ENCODE measurements at places on chromosomes 2 and 18.

- H3K4me3 ChIP-seq = no peak overlapping the region
- no peak for DNase-seq
- H3K27me3 ChIP-seq = no peaks in the 10 kb centered on the region
- H3K27ac ChIP-seq = no peak overlapping the region
- no peaks in the 10 kb centered on the region for H3K36me3 ChIP-seq
Measured at GRCh38 chr2:145957929-145958328, 1438.0 kb upstream of the ZEB2 start.

DNA sequence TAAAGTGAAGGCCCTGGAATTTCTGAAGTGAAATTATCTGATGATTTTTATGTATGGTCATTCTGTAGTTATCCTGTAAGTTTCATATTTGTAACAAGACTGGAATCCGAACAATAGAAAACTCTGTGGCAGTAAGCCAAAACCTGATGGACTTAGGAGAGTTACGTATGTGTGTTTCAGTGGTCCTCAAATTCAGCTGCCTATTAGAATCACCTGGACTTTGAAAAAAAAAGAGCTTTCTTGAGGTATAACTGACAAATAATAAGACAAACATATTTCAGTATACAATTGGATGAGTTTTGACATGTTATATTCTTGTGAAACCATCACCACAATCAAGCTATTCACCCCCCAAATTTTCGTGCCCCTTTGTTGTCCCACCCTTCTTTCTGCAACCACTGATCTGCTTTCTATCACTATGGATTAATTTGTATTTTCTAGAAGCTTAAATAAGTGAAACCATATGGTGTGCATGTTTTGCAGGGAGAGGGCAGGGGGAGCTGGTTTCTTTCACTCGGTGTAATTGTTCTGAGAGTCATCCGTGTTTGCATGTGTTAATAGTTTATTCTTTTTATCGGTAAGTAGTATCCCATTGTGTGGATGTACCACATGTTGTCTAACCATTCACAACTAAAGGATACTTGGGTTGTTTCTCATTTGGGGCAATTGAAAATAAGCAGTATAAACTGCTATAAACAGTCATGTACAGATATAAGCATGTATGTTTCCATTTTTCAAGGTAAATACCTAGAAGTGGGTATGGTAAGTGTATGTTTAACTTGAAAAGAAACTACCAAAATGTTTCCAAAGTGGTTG, 50.2 kb upstream of the EML4 start:
- H3K27me3 ChIP-seq = no peaks in the 10 kb centered on the region
- H3K27ac ChIP-seq = peak overlapping the region; percentile 20
- DNase-seq = no peak
- peaks cover 5% of the 10 kb centered on the region for H3K4me1 ChIP-seq
- no peaks in the 10 kb centered on the region for H3K36me3 ChIP-seq

GRCh38 chr2:238066218-238066617, 5.4 kb downstream of the SCLY start:
- no peaks in the 10 kb centered on the region for H3K27me3 ChIP-seq
- DNase-seq = no peak
- H3K36me3 ChIP-seq = no peaks in the 10 kb centered on the region
- peaks cover 13% of the 10 kb centered on the region for H3K4me1 ChIP-seq
- no peak overlapping the region for H3K27ac ChIP-seq

DNA sequence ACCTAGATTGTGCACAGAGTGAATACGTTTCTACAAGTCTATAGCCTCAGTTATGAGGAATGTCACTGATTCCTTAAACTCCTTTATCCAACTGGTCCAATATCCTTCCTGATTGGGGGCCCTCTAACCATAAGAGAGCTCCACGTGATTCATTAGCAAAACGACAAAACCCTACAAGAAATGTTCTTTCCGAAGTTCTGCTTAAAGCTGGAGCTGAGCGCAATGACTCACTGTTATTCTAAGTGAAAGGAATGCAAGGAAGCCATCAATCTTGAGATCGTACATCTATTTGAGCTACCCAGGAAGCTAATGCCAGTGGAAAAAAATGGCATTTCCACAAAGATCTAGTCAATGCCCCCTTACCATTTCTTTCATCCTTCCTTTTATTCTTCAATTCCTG, 354.9 kb upstream of the CDH20 start:
- DNase-seq = no peak
- H3K27ac ChIP-seq = no peak overlapping the region
- no peaks in the 10 kb centered on the region for H3K36me3 ChIP-seq
- no peaks in the 10 kb centered on the region for H3K4me1 ChIP-seq
- no peak overlapping the region for H3K4me3 ChIP-seq

DNA sequence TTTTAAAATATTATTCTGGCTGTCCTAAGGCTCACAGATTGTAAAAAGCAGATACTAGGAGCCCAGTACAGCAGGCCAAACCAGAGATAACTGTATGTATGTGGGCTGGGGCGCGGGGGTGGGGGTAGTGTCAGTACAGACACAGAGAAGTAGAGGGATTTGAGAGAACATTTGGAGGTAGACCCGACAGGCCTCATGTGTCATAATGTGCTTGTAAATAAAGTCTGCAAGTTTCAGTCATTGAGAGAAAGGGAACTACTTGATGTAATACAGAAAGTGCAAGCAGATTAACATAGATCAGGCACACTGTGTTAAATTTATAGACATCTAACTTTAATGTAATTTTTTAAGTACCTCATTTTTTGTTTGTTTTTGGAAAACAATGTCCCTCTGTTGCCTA, 7.4 kb upstream of the POLI start:
- no peaks in the 10 kb centered on the region for H3K27me3 ChIP-seq
- peaks cover 10% of the 10 kb centered on the region for H3K4me1 ChIP-seq
- H3K4me3 ChIP-seq = no peak overlapping the region
- no peak for DNase-seq
- H3K27ac ChIP-seq = peak overlapping the region; percentile 86
- no peaks in the 10 kb centered on the region for H3K36me3 ChIP-seq

- H3K36me3 ChIP-seq = no peaks in the 10 kb centered on the region
- no peak overlapping the region for H3K4me3 ChIP-seq
- no peak overlapping the region for H3K27ac ChIP-seq
- DNase-seq = no peak
Measured at GRCh38 chr2:120932881-120933280, 197.2 kb downstream of the GLI2 start.

GRCh38 chr2:222300726-222301052, 1.9 kb upstream of the PAX3 start:
- H3K27me3 ChIP-seq = peaks cover 94% of the 10 kb centered on the region
- peaks cover 38% of the 10 kb centered on the region for H3K4me1 ChIP-seq
- H3K4me3 ChIP-seq = no peak overlapping the region
- no peaks in the 10 kb centered on the region for H3K36me3 ChIP-seq
- no peak overlapping the region for H3K27ac ChIP-seq

GRCh38 chr2:203623096-203623495, 83.3 kb upstream of the CD28 start:
- no peak overlapping the region for H3K4me3 ChIP-seq
- no peaks in the 10 kb centered on the region for H3K27me3 ChIP-seq
- H3K36me3 ChIP-seq = no peaks in the 10 kb centered on the region
- H3K27ac ChIP-seq = peak overlapping the region; percentile 14
- no peaks in the 10 kb centered on the region for H3K4me1 ChIP-seq

Measured in esophagus squamous epithelium (tissue), 5 donors.